Hematopoietic multipotent progenitor cell treated with erythropoietin and hydrocortisone succinate and interleukin-3 and kit ligand, for 4 days (in vitro differentiated cells): ENCODE measurements at places on chromosomes 6 and 20.

GRCh38 chr6:328136-328670 lies 35.9 kb downstream of the DUSP22 start:
- DNase-seq, result no peak

GRCh38 chr20:51422514-51423289 lies 119.8 kb downstream of the NFATC2 start:
- no peak for DNase-seq

- no peak for DNase-seq
Observed at GRCh38 chr6:20722455-20722854, 188.2 kb downstream of the CDKAL1 start.

GRCh38 chr6:56594699-56595098 lies 48.0 kb downstream of the DST start:
- DNase-seq, result no peak

DNA sequence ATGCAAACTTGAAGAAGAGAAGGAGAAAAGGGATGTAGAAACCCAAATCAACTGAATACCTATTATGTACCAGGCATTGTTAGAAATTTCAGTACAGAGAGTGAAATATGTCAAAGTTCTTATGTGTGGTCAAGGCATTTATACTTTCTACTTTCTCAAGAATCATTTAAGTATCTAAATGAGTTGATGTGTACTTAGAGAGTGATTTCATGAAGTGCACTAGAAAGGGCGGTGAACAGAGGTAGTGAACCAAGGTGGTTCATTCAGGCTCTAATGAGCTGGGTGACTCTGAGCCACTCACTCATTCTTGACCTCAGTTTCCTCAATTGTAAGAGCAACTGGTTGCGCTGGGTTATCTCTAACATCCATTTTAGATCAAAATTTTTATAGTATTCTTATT lies 3.3 kb downstream of the PDE7B start:
- DNase-seq, result no peak

DNA sequence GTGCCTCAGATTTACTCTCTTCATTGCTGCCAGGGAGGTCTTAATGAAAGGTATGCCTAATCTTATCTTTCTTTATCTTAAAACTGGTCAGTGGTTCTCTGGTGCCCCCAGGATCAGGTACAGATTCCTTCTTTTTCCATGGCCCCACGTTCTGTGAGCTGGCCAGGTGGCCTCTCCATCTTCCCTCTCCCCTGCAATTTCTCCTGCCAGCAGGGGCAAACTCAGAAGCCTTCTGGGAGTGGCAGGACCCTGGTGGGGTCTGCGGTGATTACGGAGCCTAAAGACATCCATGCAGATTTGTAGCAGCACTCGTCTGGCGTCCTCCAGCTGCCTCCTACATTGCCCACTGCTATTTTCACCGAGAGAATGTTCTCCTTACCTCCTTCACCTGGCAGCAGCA lies 95.8 kb downstream of the CCDC170 start:
- no peak for DNase-seq

DNA sequence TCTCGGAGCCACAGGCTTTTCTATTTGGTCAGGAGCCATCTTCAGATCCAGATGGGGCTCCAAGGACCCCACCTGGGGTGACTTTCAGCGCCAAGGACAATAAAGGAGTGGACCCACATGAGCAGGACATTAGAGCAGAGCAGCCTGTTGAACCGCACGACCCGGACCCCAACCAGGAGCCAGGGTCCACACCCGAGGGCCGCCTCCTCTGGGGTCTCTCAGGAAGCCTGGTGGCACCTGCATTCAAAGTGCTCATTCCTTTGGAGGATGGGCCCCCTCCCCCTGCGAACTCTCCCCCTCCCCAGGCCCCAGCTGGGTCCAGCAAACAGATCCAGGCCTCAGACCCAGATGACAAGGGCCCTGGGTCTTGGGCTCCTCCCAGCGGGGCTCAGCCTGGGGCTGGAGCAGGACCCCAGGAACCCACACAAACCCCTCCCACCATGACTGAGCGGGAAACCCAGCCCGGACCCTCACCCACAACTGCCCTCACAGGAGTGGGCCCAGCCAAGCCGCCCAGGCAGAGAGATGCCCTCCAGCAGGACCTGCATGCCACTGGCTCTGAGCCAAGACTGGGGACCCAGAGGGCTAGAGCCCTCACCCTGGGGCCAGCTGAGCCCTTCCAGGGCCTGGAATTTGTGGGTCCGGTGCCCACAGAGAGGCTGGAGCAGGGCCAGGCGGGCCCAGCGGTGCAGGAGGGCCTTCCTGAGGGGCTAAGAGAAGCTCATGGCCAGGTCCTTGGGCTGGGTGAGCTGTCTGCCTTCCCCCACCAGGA lies 23.9 kb downstream of the RAB44 start:
- no peak for DNase-seq

- DNase-seq, result no peak
Observed at GRCh38 chr6:5067305-5067704, 17.8 kb upstream of the PPP1R3G start.

DNA sequence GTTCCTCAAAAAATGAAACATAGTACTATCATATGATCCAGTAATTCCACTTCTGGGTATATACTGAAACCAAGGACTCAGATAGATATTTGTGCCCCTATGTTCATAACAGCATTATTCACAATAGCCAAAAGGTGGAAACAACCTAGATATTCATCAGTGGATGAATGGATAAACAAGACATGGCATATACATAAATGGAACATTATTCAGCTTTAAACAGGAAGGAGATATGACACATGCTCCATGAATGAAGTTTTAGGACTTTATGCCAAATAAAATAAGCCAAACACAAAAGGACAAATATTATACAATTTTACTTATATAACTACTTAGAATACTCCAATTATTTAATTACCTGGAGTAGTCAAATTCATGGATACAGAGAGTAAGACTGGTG lies 16.4 kb downstream of the PLCB1 start:
- no peak for DNase-seq

GRCh38 chr6:73375216-73375615 lies 5.5 kb upstream of the OOEP start:
- no peak for DNase-seq

- no peak for DNase-seq
Observed at GRCh38 chr6:6660339-6661045, 72.0 kb downstream of the LY86 start.

- no peak for DNase-seq
Observed at GRCh38 chr20:6055981-6056569, 2.2 kb upstream of the LRRN4 start.

GRCh38 chr6:106799031-106799894 lies 169.9 kb downstream of the QRSL1 start:
- peak; percentile 69 for DNase-seq

GRCh38 chr20:20188647-20189046 lies 136.3 kb downstream of the CFAP61 start:
- no peak for DNase-seq

- peak; percentile 91 for DNase-seq
Observed at GRCh38 chr20:44215125-44215524, 4.6 kb upstream of the OSER1 start.

DNA sequence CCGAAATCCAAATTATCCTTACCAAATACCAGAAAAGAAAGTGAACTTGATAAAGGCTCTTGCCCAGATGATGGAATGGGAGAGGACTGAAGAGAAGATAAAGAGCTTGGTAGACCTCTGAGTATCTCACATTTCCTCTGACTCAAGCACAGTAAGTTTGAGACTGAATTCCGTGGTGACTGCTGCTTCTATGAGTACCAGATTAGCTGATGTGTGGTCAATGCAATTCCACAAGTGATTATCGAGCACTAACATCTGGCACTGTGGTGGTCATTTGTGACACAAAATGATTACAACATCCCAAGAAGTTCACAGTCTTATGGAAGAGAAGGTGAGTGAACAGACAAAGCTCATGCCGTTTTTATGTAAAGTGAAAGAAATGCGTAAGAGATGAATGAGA lies 2.6 kb upstream of the RPS6KA2 start:
- DNase-seq, result peak; percentile 86

DNA sequence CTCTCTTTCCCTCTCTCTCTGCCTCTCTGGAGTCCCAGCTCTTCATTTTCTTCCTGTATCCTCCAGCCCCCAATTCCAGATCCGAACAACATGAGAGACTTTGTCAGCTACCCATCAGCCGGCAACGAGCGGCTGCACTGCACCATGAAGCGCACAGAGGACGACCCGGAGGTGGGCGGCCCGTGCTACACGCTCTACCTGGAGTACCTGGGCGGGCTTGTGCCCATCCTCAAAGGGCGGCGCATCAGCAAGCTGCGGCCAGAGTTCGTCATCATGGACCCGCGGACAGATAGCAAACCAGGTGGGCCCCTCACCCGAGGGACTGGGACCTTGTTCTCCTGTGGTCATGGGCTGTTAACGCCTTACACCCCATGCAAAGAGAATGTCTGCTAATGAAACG lies 78.9 kb upstream of the TMEM181 start:
- no peak for DNase-seq

DNA sequence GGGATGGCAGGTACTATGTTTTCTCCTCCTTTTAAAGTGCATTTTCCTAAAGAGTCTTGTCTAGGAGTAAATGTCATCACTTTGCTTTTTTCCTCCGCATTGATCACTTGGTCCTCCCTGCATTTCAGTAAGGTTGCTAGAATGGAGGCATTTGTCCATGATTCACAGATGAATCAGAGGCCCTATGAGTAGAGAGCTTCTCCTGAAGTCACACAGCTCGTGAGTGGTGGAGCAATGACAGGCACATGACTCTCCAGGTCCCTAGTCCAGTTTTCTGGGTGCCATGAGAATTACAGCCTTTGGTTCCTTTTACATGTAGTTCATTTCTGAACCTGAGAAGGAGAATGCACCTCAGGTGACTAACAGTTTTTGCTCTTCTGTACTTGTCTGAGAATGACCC lies 50.5 kb downstream of the HLA-A start:
- DNase-seq, result no peak

DNA sequence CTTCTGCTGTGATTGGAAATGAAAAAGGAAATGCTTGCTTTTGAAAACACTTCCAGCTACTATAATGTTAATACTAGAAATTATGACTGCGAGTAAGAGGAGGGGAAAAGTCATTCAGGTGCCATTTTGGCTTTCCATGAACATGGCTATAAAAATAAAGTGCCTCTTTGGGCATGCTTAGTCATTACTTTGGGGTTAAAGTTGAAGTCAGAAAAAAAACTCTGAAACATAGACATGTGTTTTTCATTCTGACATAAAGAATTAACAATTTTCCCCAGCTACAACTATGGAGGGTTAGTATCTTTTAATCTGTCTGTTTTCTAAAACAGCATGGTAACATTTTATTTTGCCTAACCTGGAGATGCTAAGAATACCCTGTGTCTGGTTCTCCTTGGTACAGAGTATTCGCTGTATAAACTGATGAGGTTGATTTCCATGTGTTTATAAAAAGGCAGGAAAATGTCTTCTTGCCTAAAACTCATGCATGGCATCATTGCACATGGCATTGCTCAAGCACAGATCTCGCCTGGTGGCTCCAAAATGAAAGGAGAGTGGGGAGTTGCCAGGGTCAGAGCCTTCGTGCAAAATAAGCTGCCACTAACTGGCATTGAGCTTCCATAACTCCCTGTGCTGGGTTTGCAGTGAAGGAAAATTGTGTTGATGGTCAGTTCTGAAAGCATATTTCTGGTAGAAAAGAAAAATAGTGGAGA lies 188.9 kb downstream of the KCNQ5 start:
- no peak for DNase-seq

GRCh38 chr6:46500382-46500781 lies 9.1 kb upstream of the RCAN2 start:
- no peak for DNase-seq

DNA sequence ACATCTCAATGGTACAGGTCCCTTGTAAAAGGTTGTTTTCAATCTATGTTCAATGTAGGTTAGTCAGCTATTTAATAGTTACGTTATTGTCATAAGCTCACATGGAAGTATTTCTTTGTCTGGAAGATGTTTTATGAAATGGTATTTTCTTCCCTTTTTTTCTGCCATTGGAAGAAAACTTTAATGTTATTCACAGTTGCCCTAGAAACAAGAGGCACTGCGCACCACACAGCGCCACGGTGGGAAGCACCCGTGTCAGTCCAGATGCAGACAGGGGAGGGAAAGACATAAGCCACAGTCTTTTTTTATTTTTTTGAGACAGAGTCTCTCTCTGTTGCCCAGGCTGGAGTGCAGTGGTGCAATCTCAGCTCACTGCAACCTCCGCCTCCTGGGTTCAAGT lies 82.1 kb downstream of the GCNT2 start:
- no peak for DNase-seq

DNA sequence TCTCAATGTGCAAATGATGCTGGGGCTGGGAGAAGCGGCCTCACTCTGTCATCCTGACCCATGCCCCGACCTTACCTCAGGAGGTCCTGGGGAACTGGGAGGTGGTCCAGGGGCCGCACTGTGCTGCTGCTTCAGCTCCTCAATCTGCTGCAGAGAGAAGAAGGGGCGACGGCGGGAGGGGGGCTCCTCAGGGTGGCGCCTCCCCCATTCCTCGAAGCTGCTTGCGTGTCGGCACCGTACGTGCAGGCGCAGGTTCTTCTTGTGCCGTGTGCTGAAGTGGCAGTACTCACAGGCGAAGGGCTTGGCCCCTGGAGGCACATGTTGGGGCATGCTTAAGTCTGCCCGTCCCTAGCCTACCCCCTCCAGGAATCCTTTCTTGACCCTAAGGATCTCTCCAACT lies 12.9 kb downstream of the ZNF335 start:
- no peak for DNase-seq

DNA sequence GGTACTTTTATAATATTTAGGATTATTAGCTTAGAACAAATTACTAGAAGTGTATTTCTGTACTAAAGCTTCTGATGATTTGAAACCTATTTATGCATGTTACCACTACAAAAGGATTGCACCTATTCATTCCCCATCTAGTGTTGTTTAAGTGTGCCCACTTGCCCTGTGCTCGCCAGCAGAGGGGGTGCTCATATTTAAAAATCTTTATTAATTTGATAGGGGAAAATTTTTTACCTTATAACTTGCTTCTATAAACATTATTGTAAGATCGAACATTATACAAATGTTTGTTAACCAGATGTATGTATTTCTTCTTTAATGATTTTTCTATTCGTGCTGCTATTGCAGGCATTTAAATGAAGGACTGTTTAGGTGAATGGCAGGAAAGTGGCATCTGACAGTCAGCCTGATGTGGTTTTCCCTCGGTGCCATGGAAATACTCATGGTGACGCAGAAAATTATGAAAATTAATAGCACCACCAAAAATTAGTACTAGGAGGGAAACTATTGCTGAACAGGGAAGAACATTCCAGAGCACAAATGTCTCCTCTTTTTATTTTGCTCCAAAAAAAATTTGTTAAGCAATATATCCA lies 44.1 kb upstream of the FNDC1 start:
- DNase-seq, result peak; percentile 49

DNA sequence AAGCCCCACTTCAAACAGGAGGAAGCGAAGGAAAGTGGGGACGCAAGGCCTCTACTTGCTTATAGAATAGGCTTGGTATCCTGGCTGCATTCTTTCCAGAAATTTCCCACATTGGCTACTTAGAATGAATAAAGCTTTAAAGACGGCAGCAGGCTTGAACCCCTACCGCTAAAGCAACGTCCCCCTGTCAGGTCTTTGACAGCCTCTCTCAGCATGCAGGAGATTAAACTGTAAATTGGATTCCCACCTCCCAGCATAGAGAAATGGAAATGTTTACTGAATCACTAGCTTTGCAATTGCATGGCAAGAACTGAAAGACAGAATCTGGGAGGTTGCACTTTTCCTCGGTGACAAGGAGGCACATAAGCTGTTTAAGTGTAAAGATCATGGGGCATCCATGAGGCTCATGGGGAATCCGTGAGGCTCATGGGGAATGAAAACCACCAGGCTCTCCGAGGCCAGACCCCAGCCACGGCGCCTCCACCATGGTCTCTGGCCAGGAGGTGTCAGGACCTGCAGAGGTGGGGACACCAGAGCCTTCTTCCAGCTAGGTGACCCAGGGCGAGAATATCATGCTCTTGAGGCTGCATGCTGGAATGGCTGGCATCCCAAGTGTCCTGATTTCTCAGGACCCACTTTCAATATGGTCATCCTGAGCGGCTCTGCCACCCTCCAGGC lies 10.3 kb downstream of the LEMD2 start:
- DNase-seq, result no peak
